ENCODE measurements at places on chromosomes 5 and 9.

DNA sequence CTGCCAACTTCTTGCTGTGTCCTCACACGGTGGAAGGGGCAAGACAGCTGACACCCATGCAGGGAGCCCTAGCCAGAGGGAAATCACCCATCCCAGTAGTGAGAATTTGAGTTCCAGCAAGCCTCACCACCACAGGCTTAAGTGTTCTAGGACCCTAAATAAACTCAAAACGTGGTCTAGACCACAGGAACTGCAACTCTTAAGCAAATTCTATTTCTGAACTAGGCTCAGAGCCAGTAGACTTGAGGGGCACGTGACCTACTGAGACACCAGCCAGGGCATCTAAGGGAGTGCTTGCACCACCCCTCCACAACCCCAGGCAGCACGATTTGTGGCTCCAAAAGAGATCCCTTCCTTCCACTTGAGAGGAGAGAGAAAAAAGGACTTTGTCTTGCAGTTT is 96.0 kb upstream of the PHF24 start:
- DNase-seq, result no peak

DNA sequence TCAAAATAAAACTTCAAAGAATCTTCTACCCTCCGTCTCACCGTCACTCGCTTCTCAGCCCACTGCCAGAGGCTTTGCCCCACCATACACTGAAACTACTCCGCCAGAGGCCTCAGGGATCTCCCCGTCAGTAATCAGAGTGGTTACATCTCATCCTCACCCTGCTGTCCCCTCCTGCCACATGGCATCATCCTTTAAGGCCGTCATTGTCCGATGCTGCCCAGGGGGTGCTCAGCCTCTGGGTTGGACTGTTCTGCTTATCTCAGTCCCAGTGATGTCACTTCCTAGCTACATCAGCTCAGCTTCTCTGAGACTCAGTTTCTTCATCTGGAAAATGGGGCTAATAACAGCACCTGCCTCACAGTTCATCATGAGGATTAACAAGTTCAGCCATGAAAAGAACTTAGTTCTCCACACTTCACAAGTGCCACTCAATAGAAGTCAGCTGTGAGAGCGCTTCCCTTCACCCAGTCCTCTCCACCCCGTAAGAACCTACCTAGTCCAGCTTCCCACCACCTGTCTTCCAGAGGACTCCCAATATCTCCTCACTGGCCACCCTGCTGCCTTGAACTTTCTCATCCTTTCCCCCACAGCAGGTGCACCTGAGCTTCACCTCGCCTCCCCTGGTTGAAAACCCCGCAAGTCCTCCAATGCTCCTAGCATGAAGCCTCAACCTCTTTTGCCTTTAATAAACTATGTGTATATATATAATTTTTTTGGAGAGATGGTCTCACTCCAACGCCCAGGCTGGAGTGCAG is 2.8 kb upstream of the IL3 start:
- peak; percentile 33 for DNase-seq

GRCh38 chr5:36934740-36935356 is 58.3 kb downstream of the NIPBL start:
- DNase-seq, result no peak

- DNase-seq, result no peak
These were observed 84.7 kb upstream of the HTR4 start for GRCh38 chr5:148739023-148739422.

GRCh38 chr5:127561254-127561653 is 43.8 kb downstream of the PRRC1 start:
- DNase-seq, result peak; percentile 15

- DNase-seq, result no peak
These were observed 86.0 kb downstream of the ANGPTL2 start for GRCh38 chr9:127036437-127036836.

DNA sequence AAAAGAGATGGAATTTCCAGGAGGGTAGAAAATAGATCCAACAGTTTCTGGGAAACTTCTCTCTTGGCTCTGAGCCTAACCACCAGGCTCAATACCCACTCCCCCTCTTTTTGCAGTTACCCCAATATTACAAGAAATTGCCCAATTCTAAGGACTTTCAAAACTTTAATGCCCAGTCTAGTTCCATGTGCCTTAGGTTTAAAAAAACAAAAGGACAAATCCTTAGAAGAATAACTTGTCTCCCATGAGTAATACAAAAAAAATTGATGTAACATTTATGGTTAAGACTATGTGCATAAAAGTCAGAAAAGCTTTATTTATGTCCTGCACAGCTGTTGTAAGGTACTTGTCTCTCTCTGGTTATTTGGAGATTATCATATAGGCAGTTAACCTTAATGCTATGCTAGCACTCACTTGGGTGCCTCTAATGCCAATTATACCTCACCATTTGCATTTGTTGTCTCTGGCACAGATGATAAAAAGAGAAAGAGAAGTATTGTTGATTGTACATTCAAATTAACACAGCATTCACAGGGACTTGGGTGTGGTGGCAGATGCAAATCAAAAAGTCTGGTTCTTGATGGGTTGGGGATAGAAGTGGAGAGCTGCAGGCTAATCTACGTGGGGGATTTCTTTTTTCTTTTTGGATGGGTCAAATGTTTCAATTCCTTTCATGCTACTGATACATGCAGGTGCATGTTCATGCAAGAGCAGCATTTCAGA is 159.4 kb downstream of the PIK3R1 start:
- DNase-seq, result no peak

- DNase-seq, result peak; percentile 80
These were observed at the start of gene RABL6 for GRCh38 chr9:136807281-136808074. Gene RABL6, plus strand, starts transcription at chr9:136807948. Its CDS starts 249 bp downstream, at chr9:136808197.

GRCh38 chr5:148986636-148987035 is 76.2 kb downstream of the SH3TC2 start:
- DNase-seq, result no peak

DNA sequence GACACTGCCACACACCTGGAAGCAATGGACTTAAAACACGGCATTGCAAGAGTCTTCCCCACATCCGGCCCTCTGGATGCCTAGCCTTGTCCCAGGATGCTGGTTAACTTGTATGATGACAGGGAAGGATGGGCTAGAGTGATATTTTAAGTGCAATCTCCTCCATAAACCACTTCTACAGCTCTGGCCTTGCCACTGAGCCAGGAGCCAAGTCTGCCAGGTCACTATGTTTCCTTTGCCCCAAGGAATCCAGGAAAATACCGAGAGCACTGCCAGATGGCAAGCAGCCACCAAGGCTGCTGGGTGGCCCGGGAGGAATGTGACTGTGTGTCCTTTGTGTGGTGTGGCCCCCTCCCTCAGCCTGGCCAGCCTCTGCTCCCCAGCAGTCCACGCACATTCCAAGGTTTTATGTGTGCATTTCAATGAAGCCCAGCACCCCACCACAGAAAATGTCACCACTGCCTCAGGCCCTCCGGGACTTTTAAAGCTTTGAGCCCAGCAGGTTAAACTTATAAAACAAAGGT is 106.0 kb downstream of the FRMD3 start:
- DNase-seq, result peak; percentile 96

- DNase-seq, result no peak
These were observed 2.6 kb upstream of the SMIM23 start for GRCh38 chr5:171783051-171783450.

Measured in SJSA1 (cell line).